ENCODE measurements at places on chromosomes 4 and X.

DNA sequence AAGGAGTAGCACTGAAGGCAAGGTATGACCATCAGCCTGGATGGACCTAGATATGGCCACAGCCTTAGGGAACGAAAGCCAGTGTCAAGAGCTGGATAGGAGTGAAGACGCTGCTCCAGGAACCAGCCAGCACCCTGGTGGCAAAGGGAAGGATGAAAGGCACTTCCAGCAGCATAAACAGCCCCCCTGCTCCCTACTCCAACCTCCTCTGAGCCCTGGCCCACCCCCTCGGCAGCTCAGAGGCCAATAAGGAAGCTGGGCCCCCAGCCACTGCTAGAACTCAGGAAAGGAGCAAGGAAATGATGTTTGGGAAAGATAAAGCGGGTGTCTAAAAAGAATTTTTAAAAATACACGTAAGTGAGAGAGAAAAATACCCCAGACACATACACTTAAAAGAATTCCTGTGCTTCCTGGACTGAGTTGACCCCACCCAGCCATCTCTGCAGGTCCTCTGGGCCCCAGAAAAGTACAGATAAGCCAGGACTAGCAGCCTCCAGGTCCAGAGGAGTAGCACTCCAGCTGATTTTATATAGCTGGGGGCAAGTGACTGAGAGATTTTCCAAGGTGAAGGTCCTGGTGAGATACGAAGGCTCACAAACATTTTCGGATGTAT is 170.4 kb downstream of the SHROOM4 start:
- DNase-seq: no peak

- peak; percentile 37 for DNase-seq
Measured at GRCh38 chrX:23756165-23756564, 13.1 kb upstream of the ACOT9 start.

DNA sequence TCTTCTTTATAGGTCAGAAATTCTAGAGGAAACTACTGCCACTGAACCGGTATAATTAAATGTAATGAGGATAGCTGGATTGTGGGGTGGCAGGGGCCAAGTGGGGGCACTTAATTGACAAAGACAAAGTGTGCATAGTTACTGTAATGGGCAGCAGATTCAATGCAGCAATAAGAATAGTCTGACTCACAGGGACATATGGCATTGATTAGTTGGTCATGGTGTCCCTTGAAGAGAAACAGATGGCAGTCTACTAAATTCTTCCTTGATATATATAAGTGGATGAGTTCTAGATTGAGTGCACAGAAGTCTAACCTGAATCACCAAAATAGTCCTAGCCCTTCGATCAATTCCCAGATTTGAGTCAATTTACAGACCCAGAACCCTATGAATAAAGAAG is 31.6 kb downstream of the ETDC start:
- no peak for DNase-seq

DNA sequence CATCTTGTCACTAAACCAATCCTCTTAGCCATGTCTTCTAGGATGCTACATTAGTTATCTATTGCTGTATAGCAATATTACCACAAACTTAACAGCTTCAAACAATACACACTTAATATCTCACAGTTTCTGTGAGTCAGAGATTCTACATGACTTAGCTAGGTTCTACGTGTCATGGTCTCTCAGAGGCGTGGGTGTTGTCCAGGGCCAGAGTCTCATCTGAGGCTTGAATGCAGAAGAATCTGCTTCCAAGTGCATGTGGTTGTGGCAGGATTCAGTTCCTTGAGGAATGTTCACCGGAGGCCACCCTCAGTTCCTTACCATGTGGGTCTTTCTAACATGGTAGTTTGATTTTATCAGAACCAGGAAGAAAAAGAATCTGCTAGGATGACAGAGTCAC is 26.4 kb downstream of the PPP1R2C start:
- DNase-seq: no peak

DNA sequence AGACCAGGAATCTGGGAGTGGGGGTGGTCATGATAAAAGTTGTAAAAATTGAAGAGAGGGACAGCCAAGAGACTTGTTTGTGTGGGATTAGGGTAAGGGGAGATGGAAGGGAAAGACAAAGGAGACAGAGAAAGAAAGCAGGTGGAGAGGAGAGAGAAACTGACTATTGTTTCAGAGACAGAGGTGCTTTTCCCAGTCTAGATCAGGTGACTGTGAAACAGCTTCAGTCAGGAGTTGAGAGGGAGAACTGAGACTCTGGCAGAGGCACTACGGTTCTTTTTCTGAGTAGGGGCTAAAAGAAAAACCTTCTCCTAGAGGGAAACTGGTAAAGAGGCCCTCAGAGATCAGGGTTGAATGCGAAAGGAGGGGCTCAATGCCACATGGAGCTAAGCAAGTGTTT is 106.4 kb downstream of the KDR start:
- no peak for DNase-seq

- DNase-seq: no peak
Measured at GRCh38 chr4:92299152-92299551, 4.6 kb upstream of the GRID2 start.

- DNase-seq: no peak
Measured at GRCh38 chrX:65195621-65196020, 219.4 kb upstream of the ZC4H2 start.

GRCh38 chr4:175560604-175561003 is 251.5 kb downstream of the GPM6A start:
- no peak for DNase-seq

DNA sequence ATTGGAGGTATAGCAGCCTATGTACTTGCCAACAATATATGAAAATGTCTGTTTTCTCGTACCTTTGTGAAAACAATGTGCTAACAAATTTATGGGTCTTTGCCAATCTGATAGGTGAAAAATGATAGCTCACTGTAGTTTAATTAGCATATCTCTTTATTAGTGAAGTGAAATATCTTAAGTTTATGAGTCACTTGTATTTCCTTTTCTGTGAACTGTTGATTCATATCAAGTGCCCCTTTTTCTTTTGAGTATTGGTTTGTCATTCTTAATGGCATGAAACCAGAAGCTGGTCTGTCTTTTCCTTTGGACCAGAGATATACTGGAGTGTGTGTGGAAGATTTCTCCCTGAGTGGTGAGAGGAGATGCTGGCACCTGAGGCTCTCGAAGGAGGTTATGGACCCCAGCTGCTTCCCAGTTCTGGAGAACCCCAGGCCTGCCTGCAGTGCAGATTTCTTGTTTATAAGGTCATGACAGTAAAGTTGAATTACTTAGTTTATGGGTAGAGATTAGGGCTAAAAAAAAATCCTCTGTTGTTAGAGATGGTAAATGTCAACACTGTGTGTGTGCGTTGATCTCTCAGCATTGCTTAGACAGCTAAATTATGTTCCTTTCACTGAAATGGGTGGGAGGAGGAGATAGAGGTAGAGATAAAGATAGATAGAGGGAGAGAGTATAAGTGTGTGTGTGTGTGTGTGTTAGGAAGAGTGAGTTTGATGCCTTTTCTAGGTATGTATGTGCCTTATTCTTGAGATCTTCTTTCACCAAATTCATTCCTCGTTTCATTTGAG is 89.9 kb downstream of the REPS2 start:
- no peak for DNase-seq

DNA sequence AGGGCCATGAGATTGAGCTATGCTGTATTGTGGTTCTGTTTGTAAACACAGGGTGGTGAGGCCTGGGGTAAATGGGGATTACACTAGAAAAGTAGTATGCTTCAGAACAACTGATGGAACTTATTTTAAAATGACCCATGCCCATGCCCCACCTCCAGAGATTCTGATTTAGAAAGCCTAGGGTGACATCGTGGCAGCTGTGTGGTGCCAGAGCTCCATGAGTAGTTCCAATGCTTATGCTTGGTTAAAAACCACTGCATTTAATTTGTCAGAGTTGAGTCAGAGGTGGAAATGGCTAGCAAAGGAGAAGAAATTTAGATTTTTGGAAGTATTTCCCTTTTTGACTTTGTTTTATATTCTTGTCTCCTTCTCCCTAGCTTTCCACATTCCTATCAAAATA is 63.4 kb upstream of the PDE5A start:
- no peak for DNase-seq

- no peak for DNase-seq
Measured at GRCh38 chrX:84187533-84188319, at the start of gene RPS6KA6. RPS6KA6 (minus strand) TSS chrX:84188199; CDS start chrX:84187899, 300 bp downstream.

- DNase-seq: no peak
Measured at GRCh38 chrX:26783512-26784225, 567.7 kb downstream of the MAGEB5 start.

Data from activated effector memory CD4-positive, alpha-beta T cell treated with Interleukin-2 at 50 U/mL for 16 hours (primary cell).